ENCODE measurements at places on chromosomes 2 and 18. TPM values are rescaled to one million over a fixed set of nuclear protein-coding genes. Genes with fewer than 3 reads are reported as not detected.

DNA sequence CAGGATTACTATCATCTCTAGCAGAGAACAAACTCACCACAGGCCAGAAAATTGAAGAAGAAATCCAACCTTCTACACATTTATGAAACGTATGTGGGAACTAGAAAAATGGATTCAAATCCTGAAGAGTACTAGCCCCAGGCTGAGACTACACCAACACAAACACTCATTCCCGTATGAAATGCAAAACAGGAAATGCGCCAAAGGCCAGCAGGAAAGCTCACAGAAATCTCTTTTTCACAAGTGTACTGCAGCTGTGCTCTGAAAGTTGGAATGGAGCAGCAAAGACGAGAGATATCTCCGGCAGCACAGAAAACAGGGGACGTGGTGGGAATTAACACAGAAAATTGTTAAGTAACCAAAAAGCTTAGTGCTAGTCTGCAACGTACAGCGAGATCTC, 913.5 kb downstream of the TDRD15 start:
- peak; percentile 3 for DNase-seq

- DNase-seq, result no peak
These were observed 777.7 kb upstream of the ACVR2A start for GRCh38 chr2:147067136-147067535.

DNA sequence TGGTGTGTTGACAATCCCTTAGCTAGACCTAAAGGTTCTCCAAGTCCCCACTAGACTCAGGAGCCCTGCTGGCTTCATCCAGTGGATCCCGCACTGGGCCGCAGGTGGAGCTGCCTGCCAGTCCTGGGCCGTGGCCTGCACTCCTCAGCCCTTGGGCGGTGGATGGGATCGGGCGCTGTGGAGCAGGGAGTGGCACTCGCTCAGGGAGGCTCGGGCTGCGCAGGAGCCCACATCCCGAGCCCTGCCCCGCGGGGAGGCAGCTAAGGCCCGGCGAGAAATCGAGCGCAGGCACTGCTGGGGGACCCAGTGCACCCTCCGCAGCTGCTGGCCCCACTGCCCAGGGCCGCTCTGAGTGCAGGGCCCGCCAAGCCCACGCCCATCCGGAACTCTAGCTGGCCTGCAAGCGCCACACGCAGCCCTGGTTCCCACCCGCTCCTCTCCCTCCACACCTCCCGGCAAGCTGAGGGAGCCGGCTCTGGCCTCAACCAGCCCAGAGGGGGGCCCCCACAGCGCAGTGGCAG, 20.8 kb upstream of the ROCK1 start:
- DNase-seq, result no peak

- no peak for DNase-seq
These were observed 401.6 kb upstream of the NRP2 start for GRCh38 chr2:205280596-205281236.

- DNase-seq, result peak; percentile 6
These were observed 95.7 kb downstream of the ASXL3 start for GRCh38 chr18:33673689-33674088.

DNA sequence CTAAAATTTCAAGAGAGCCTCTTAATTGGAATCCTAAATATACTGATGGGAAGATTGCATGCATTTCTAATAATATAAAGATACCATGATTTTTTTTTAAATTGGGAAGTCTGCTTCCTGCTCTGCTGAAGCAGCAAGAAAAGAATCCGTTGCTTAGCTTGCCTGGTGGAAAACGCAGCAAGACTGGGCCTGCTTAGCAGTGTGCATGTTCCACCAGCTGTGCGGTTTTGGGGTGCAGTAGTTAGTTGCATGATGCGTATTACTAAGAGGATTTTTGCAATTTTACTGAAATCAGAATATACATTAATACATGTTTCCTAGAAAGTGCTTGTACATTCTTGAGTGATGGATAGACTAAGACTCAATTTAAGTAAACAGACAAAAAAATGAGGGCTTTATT, 319.9 kb downstream of the CMPK2 start:
- no peak for DNase-seq

DNA sequence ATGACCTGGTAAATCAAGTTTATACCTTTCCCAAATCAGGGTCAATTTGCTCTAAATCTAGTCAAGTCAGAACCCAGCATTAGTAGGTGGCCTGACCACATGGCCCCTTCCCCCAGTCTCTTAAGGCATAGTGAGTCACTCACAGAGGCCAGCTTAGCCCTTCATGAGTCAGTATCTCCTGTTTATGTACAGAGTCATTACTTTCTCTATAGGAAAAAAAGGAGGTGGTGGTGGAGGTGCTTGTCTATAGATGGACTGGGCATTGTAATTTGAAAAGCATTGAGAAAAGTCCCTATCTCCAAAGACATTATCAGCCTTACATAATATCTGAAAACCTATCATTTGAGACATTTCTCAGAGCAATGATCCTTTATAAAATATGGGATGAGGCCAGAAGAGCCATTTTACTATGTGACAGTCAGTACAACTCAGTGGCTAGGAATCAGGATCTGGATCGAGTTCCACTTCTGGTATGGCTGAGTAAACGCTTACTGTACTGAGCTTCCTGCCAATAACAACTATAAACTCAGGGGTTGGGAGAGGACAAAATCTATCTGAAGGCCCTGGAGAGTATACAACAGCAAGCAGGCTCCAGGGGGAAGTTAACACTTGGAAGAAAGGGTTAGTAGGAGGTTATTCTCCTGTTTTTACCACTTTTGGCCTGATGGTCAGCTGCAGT, 22.5 kb upstream of the SIGLEC15 start:
- peak; percentile 93 for DNase-seq

GRCh38 chr2:182360663-182361260, 66.1 kb downstream of the PDE1A start:
- DNase-seq, result no peak

DNA sequence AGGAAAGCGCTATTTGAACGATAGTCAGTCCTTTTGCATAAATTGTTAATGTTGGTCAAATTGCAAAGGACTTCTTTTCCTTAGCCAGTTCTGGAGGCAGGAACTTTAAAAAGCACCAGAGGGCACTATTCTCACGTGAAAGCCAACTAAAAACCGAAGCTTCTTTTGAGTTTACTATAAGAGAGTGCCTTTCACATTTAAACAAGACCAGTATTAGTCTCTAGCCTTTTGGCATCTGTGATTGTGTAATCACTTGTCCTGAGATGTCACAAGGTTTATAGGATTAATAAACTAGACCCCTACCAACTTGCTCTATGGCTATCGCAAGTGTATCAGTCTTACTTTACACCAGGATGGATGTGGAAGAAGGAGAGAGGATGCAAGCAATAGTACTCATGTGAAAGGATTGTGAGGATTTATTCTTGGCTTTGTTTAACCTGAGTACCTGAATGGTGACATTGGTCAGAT, 14.4 kb upstream of the STAT4 start:
- no peak for DNase-seq

- DNase-seq, result peak; percentile 30
These were observed 153.5 kb downstream of the MYCN start for GRCh38 chr2:16093639-16094529.

DNA sequence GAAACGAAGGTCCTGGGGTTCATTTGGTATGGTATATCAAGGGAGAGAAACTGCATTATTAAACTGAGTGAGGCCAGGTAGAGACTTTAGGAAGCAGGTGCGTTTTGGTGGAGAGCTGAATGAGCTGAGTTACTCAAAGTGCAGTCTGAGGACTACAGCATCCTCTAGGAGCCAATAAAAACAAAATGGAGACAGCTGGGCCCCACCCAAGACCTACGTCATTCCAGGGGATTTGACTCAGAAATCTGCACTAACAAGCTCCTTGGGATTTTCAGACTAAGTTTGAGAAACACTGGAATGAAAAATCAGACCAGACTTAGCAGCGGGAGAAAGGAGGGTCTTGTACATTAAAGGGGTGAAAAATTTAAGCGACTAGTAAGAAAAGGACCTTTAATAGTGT, 131.5 kb downstream of the UXS1 start:
- no peak for DNase-seq

- DNase-seq, result no peak
These were observed 51.1 kb downstream of the WDFY1 start for GRCh38 chr2:223894009-223894408.

DNA sequence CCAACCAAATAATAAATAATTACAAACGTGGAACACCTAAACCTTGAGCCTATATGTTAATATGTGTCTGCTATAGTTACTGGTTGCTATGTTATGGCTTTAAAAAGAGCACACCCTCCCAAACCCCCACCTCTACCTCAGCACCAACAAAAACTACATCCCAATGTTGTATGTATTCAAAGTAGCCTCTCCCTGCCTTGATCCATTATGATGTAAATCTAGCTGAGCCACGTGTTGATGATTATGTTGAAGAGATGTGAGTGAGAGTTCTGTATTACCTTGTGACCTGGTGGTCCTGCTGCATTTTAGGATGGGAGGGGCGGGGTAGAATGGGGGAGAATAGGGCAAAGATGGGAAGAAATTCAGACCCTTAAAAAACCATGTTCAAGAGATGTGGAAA, 4.8 kb downstream of the MFSD6 start:
- no peak for DNase-seq

GRCh38 chr2:60154142-60154541, 399.3 kb downstream of the BCL11A start:
- no peak for DNase-seq

DNA sequence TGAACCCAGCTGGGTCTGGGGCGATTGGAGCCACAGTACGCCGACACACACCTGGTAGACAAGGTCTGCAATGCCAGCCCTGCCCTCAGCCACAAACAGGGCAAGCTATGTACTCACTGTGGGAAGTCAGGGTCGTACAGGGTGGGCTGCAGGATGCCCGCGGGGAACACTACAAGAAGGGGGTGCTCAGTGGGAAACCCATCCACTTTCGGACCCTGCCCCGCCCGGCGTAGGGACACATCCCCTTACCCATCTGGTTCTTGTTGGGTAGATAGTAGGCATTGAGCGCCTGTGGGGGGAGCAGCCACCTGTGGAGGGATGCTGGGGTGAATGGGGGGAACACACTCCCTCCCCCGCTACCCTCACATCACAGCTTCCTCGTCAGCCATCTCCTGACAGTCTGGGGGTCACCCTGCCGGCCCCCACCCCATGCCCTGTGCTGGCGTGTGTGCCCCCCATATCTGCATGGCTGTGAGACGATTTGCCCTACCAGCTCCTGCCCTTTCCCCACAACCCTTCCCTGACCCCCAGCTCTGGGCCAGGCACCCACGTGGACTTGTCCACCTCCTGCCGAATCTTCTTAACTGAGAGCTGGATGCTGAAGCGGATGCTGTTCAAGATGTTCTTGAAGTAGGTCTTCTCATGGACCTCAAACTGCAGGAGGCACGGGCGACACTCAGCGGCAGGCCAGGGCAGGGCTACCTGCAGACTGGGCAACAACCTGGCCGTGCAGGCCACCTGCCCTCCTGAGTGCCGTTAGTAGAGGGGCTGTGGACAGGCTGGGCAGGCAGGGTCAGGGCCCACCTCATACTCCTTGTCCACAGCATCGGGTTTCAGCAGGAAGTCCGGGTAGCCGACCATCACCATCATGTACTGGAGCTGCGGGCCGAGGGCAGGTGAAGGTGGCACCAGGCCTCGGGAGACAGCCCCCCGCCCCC, 5.1 kb downstream of the ECEL1 start:
- no peak for DNase-seq

DNA sequence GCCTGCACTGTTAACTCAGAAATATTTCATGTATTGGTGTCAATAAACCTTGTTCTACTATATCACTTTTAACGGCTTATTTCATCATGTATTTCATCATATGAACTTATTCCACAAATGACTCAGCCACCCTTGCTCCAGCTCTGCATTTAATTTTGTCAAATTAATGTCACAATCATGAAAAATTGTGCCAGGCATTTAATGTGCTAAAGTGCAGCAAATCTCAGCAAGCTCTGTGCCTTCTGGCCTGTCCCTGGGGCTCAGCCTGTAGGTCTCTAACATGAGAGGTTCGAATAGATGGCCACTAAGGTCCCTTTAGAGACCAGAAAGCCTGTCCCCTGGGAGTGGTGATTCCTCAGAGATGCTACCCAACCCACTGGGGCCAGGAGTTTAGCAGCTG, 28.6 kb downstream of the BOD1L2 start:
- DNase-seq, result no peak

DNA sequence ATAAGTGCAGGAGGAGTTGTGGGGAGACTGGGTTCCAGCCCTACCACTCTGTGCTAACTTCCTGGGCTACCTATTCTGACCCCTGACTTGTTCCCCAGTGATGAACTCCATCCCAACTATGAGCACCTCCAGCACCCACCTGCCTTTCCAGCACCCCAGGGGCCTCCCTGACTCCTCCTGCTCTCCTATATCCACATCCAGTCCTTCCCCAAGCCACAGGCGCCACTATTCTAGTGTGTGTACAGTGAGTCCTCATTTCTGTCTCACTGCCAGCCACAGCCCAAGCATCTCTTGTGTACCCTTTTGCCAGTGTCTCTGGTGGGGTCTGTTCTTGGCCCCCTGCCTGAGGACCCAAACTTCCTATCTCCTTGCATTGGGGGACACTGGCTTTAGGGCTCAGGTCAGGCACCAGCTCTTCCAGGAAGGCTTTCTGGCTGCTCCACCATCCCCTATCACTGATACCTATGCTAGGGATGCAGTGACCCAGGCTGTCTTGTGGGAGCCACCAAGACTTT, 145.2 kb downstream of the INHBB start:
- no peak for DNase-seq

DNA sequence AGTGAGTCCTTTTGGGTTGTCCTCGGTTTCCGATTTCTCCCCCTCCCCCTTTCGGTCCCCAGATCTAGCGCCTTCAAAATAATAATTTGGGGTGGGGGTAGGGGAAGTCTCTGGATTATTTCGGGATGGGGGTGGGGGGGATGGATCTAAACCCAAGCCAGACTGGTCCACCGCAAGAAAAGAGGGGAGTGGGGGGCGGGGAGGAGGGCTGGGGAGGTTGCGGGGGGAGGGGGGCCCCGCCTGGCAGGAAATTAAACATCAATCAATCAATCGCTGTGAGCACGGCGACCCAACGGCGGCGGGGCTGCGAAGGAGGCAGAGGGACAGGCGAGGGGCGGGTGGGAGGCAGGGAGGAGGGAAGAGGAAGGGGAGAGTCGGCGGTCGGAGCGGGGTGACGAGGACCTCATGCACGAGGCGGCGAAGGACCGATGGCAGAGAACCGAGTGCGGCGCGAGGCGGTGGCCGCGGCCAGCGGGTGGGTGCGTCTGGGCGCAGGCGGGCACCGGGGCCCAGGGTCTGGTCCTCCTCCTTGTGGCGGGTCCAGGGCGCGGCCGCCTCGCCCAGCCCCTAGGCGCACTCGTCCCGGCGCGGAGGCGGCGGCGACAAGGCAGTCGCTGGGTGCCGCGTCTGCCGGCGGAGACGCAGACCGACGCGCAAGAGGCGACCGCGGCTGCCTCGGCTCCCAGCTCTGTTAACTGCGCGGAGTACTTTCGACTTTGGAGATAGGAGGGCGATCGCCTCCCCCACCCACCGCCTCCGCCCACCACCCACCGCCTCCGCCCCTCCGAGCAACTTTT, 468 bp upstream of the SATB2 start:
- DNase-seq, result peak; percentile 69

The STK39 gene
- total RNA-seq, result 22.5 TPM

The DSC2 gene
- total RNA-seq, result 2.8 TPM

The RAD51AP2 gene
- not detected for total RNA-seq

The PROKR1 gene
- not detected for total RNA-seq

The RNF125 gene
- 0.57 TPM for total RNA-seq

The ABCA12 gene
- total RNA-seq, result not detected

The ALPG gene
- not detected for total RNA-seq
